ENCODE measurements at places on chromosomes 1 and 21. TPM values are rescaled to one million over a fixed set of nuclear protein-coding genes. Genes with fewer than 3 reads are reported as not detected.

DNA sequence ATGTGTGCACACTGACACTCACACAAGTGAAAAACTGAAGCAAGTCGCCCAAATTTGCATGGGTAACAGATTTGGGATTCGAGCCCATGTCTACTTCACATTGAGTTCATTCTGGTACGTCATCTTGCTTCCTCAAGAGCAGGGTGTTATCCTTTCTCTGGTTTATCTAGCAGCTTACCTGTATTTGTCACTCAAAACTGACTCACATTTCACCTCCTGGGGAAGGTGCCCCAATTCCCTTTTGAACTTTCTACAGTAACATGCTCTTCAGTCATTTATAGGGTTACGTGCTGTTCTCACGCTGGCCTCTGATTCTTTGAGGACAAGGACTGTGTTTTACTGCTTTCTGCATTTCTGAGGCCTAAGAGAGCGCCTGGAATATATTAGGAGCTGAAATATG is 162.8 kb downstream of the PDE4B start:
- no peak for DNase-seq

GRCh38 chr1:202656057-202656456 is 54.2 kb downstream of the SYT2 start:
- no peak for DNase-seq

DNA sequence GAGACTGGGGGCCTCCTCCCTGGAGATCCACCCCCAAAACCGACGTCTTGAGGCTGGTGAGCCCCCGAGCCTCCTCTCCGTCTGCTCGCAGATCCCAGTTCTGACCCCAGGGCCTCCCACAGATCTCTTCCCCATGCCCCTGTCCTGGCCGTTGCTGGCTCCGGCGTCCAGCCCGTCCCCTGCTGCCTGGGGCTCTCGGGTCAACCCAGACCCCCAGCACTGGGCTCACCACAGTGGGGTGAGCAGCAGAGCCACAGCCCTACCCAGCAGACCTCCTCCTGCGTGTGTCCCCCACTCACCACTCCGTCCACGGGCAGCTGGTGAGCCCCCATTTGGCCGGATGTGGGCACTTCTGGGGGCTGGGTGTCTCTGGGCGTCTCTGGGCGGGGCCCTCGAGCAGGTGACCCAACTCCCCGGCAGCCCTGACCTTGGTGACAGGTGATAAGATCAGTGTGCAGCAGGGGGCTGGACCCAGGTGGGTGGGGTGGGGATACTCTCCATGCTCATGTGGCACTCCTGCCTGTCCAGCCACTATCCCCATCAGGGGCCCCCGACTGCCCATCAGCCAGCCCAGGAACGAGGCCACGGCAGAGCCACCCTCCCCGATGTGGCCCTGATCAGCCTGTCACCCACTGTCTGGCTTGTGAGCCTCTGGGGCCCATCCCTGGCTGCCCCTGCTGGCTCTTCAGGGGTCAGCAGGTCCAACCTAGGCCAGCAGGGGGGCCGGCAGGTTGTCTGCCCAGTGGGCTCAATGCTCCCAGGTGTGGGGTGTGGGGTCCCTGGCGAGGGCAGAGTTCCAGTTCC is 709 bp downstream of the TNFRSF14 start:
- no peak for DNase-seq

DNA sequence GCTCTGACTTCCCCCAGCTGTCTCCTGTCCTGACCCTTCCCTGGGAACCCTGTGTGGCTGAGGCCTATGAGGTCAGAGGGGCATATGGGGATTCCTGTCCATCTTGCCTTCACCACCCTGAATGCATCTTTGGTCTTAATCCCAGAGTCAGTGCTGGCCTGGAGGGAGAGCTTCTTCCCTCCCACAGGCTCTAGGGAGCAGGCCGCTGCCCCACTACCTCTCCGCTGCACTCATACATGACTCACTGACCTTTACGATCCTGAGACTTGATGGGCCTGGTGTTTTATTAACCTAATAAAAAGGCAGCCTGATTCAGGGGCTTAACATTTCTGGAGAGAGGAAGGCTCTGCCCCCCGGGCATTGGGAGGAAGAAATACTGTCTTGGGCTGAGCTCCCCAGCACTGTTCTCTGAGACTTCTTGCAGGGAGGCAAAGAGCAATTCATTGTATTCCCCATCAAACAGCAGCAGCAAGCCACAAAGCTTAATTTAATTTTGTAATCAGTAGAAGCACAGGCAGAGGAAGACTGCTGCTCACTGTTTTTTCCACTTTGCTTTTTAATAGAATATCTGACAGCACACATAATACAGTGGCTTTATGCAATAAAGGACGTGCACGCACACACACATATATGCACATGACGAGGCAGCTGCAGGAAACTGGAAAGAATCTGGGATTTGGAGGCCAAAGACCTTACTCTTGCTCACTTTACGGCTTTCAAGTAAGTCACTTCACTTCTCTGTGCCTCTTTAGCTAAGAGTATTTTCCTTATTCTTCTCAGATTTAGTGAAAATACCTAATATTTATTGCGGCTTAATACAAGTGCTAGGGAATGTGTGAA is 89.2 kb upstream of the GRIK3 start:
- no peak for DNase-seq

GRCh38 chr1:175600721-175601440 is 142.5 kb downstream of the TNR start:
- DNase-seq: no peak

DNA sequence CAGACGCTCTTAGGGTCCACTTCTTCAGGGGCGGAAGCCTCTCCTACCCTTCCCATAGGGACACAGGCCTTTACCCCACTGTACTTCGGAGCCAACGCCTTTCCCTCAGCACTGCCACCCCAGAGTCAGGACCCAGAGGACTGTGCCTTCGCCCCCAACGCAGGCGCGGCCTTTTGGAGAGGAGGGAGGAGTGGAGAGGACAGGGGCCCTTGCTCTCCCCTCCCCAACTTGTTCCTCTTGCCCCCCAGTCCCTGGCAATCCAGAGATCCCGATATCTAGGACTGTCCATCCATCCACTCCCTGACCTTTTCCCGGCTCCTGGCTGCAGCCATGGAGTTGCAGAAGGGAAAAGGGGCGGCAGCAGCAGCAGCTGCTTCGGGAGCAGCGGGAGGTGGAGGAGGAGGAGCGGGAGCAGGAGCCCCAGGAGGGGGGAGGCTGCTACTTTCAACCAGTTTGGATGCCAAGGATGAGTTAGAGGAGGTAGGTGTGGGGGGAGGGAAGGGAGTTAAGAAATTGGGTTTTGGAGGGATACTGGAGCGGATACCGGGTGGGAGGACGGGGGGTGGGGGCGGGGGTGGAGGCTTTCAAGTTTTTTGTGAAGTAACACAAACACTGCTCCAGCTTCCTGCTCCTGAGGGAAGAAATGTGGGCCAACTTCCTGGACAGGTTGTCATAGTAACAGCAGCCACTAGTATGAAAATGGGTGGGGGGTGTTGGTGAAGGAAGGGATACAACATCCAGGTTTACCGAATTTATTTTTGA is 636 bp downstream of the INTS3 start:
- peak; percentile 51 for DNase-seq

- no peak for DNase-seq
Observed at GRCh38 chr1:7527733-7528045, 243.4 kb upstream of the VAMP3 start.

DNA sequence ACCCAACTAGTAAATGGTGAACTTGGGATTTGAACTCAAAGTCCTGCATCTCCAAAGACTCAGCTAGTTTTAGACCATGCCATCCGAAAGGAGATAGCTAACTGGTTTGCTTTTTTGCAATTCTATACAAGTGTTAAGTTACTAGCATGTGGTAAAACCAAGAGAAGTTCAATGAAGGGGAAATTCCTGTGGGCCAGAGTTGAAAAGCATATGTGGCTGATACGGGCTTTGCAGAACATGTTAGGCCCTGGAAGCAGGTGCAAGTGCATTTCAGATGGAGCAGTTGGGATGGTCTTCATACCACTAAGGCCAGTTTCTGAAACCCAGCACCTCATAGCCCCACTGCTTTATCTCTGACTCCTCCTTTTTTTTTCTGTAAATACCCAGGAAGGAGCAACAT is 620.9 kb downstream of the PLPP3 start:
- DNase-seq: no peak

- DNase-seq: no peak
Observed at GRCh38 chr21:28963831-28964230, 28.8 kb downstream of the LTN1 start.

GRCh38 chr1:183030053-183030452 is 6.8 kb downstream of the LAMC1 start:
- DNase-seq: no peak

DNA sequence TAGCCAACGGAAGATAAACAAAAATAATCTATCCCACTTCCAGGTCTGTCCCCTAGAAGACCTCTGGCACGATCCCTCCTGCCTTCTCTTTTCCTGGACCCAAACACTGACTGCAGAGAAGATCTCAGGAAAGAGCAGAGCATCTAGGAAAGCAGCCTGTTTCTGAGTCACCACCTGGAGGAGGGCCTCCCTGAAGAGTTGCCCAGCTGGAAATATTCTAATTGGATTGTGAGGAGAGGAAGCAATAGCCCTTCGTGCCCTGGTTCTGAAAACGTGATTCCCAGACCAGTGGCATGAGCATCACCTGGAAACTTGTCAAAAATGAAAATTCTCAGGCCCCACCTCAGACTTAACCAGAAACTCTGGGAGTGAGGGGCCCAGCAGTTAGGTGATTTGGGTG is 411.1 kb downstream of the SETD4 start:
- DNase-seq: no peak

DNA sequence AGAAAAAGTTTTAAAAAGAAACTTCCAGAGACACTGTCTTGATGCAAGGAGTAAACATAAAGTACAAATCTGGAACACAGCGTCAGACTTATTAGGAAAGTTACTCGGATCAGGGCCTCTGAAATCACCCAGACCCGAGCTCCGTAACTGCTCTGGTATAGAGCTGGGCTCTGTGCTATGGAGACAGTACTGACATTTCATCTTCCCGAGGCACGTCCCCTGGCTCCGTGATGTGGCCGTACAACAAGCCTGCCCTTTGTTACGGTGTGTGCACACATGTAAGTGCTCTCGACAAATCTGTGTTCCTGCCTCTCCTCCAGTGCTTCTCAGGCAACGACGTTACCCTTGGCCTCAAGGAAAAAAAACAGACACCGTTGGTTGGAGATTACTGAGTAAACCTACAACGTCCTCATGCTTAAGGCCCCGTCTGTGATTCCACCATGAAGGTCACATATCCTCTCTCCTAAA is 107.0 kb upstream of the IRF2BP2 start:
- no peak for DNase-seq

GRCh38 chr1:3113741-3114056 is 44.7 kb downstream of the PRDM16 start:
- no peak for DNase-seq

- peak; percentile 25 for DNase-seq
Observed at GRCh38 chr1:203627851-203628200, 1.2 kb downstream of the ATP2B4 start.

- no peak for DNase-seq
Observed at GRCh38 chr1:61191433-61191720, 109.0 kb downstream of the NFIA start.

DNA sequence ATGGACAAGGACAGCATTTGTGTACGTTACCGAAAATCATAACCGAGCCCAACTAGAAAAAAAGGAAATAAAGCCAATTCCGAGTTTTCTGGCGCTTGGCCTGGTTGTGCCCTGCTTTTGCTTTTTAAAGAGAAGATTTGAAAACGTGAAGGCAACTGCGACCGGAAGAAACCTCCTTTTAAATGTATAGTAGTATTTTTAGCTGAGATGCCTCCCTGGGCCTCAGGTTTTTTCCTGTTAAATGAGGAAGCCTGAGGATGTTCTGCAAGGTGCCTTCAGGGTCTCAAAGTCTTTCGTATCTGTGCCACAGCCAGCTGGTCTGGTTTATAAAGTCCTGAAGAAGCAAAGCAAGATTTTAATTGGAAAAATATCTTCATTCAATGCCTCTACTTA is 371 bp upstream of the ODF2L start:
- DNase-seq: no peak

DNA sequence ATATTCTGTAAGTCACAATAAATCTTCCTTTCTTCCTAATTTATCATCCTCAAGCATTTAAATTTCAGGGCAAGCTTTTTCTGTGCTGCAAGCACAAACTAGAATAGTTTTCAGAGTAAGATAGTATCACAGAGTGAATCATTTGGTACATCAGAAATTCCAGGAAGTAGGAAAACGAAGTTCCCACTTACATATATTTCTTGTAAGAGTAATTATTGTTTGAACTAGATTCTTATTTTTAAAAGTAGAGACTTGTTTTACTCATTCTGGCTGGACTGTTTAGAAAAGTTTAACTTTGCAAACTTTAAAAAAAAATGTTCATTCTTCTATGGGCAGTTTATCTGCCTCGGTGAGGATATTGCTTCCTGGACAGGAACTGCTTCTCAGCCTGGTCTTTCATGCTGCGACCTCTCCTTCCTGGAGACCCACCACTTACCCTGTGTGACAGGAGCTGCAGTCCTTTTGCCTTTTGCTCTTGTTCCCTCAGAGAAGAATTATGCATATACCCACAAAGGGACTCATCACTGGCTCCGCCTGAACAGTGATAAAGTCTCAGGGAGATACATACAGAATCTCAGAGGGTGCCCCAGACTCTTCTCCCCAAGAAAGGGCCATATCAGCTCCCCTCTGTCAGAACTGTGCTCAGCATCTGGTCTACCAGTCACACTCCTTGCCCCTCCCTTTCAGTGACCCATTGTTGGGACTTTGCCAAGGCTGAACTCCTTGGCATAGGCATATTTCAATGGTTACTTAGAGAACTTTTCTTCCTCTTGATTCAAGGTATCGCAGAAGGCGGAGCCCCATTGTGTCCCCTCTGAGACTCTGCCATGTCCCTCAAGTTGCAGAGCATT is 102.7 kb upstream of the CD55 start:
- DNase-seq: no peak

DNA sequence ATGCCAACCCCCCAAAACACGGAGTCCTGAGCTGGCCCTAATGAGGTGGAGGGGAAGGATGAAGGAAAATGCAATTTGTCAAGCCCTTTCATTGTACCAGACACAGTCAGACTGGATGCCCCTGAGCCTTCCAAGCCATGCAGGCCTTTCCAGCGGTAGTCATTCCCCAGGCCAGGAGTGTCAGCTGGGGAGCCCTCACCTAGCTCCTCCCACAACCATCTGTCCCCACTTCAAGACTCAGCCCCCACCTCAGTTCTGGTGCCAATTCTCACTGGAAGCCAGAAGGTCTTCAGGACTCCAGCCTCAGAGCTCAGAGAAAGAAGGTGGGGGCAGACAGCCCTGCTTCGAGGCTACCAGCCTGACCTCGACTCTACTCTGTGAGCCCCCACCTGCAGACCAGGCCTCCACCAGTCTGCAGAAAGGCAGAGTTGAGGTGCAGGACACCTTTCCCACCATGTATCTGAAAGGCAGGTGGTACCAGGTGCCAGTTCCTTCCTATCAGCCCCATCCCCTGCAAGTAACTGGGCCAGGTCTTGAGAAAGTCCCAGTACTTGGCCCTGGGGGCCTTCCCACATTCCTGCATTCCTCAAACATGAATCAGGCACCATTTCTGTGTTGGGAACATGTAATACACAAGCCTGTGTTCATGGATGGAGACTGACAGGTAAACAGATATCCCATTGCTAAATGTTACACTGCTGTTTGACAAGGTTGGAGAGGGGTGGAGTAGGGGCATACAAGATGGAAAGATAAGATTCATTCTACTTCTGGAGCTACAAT is 180.6 kb upstream of the EDN2 start:
- DNase-seq: no peak

Gene DMBX1
- not detected for polyA plus RNA-seq

Gene SPATA17
- polyA plus RNA-seq: 0.51 TPM

Gene TTC22
- 0.06 TPM for polyA plus RNA-seq

Gene PAQR6
- 0.39 TPM for polyA plus RNA-seq

Gene PTGFR
- 0.12 TPM for polyA plus RNA-seq

Gene LCE3D
- polyA plus RNA-seq: not detected

Gene ZFP69B
- 0.58 TPM for polyA plus RNA-seq

Gene MMEL1
- polyA plus RNA-seq: 0.46 TPM

Gene WLS
- polyA plus RNA-seq: 36.4 TPM

Gene AQP10
- 0.35 TPM for polyA plus RNA-seq

Gene IFI44L
- polyA plus RNA-seq: 3.0 TPM

Gene GBP7
- polyA plus RNA-seq: not detected

Gene SOX13
- 8.6 TPM for polyA plus RNA-seq

Gene GJA8
- polyA plus RNA-seq: not detected
